ENCODE measurements at places on chromosomes 4 and X. TPM values are rescaled to one million over a fixed set of nuclear protein-coding genes. Genes with fewer than 3 reads are reported as not detected.

The CSAG1 gene
- not detected for total RNA-seq

DNA sequence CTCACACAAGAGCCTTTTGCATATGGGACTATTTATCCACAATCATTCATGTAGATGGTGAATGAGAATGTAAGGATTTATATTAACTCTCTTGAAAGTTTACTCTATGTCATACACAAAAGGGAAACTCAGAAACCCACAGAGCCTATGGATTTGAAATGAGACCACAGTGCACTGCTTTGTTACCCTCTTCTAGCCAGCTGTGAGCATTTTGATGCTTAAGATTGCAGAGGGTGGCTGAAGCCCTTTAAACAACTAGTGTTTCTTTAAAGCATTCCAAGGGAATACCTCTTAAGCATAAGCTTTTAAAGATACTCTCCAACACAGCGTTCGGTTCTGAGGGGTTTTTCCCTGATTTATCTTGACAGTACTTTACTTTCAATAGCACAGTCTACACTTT, 113.9 kb downstream of the NKX6-1 start:
- no peaks in the 10 kb centered on the region for H3K4me1 ChIP-seq
- H3K36me3 ChIP-seq: no peaks in the 10 kb centered on the region
- H3K27me3 ChIP-seq: peaks cover 22% of the 10 kb centered on the region
- no peak overlapping the region for H3K4me3 ChIP-seq

The AMBN gene
- not detected for total RNA-seq

- no peak overlapping the region for H3K4me3 ChIP-seq
- H3K27me3 ChIP-seq: no peaks in the 10 kb centered on the region
- H3K4me1 ChIP-seq: no peaks in the 10 kb centered on the region
- no peak for DNase-seq
Observed at GRCh38 chr4:156073976-156074375, 120.3 kb upstream of the CTSO start.

DNA sequence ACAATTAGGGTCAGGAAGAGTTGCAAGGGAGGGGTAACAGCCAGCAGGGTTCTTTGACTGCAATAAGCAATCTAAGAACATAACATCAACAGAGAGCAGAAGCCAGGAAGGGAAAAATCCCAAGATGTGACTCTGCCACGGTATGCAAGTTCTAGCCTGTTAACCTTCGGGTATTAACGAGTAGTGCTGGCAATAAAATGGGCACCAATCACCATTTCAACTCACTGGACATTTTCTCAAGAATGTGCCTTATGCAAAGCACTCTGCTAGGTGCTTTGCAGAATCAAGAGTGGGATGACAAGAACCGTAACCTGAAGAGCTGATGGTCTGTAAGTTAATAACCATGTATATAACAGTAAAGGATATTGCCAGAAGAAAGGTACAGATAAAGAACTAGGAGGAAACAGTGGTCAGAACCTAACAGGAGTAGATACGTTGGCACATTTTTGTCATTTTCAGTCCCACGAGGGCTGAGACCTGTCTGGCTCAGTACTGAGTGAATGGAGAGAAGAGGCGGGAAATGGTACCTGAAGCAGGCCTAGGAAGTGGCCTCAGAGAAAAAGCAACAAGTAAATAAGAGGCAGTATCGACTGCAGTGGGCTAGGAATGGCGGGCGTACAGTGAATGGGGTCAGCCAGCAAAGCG, 2.7 kb downstream of the ELOVL6 start:
- no peaks in the 10 kb centered on the region for H3K36me3 ChIP-seq
- H3K4me3 ChIP-seq: peak overlapping the region; percentile 78
- H3K27me3 ChIP-seq: peaks cover 4% of the 10 kb centered on the region
- H3K4me1 ChIP-seq: peaks cover 37% of the 10 kb centered on the region
- no peak for DNase-seq

DNA sequence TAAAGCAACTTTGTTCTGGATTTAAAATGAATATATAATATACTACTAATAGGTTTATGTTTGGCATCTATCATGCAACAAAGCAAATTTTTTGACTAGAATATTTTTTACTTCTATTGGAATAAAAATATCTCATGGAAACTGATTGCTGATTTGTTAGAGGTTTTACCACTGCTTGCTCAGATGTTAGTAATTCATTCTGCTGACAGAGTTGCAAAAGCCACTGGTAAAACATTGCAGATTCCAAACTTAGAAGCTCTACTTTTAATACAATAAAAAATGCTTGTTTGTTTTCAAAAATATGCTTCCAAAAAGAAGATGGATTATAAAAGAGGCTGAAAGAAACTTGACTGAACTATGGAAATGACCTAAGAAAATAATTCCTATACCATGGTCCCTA, 795.2 kb downstream of the PCDH18 start:
- no peaks in the 10 kb centered on the region for H3K4me1 ChIP-seq
- no peak overlapping the region for H3K27ac ChIP-seq
- no peaks in the 10 kb centered on the region for H3K36me3 ChIP-seq
- H3K27me3 ChIP-seq: no peaks in the 10 kb centered on the region

DNA sequence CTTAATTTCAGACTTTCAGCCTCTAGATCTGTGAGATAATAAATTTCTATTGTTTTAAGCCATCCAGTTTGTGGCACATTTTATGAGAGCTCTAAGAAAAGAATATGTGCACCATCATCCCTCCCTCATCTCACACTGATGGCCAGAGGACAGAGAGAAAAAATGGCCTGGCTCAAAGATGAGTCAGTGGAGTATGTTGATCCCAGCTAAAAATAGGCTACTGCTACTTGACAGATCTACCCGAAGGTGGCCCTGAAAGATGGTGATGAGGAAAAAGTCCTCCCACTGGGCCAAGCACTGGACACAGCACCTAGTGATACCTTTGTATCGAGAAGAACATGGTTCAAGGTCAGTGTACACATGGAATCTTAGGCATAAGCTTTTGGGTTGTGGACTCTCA, 38.2 kb upstream of the DCTD start:
- no peaks in the 10 kb centered on the region for H3K36me3 ChIP-seq
- no peak for DNase-seq
- H3K27ac ChIP-seq: no peak overlapping the region
- no peak overlapping the region for H3K4me3 ChIP-seq
- no peaks in the 10 kb centered on the region for H3K27me3 ChIP-seq
- no peaks in the 10 kb centered on the region for H3K4me1 ChIP-seq

The SPRY1 gene
- total RNA-seq: 39.7 TPM

DNA sequence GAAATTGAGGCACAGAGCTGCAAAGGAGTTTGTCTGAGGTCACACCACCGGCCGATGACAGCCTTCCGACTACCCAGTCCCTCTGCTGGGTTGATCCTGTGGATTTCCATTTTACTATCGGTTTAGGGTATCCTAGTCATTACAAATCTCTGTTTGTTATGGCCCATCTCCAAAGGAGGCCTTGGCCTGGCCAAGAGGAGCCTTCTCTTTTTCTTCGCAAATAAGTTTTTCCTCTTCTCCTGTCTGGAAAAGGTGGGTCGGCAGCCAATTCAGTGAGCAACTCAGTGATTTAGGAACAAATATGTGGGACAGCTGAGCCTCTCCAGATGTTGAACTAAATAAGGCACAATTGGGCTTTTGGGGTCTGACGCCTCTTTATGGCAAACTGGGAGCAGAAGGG, 169.2 kb upstream of the RBPJ start:
- no peak overlapping the region for H3K4me3 ChIP-seq
- peak overlapping the region; percentile 58 for H3K27ac ChIP-seq
- H3K27me3 ChIP-seq: peaks cover 10% of the 10 kb centered on the region
- no peaks in the 10 kb centered on the region for H3K4me1 ChIP-seq
